ENCODE measurements at places on chromosomes 6 and 20.

- DNase-seq, result no peak
Observed at GRCh38 chr6:93562582-93562981, 143.2 kb upstream of the EPHA7 start.

DNA sequence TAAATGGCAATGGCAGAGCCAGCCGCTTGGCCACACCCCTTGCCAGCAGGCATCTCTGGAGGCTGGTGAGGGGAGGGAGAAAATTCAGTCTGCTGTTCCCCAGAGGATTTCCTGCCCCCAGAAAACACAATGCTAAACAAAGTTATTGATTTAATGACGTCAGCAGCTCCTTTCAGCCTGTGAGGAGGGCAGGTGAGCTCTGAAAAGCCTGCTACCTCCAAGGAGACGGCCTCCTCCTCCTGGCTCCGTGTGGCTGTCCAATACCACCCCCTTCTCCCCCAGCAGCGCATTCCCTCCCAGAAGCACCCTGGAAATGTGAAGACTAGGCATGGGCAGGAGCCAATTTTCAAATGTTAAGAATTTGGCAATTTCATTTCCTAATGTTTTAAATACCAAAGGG, 393.1 kb downstream of the ZFAND3 start:
- no peak for DNase-seq

GRCh38 chr20:290084-290831, at the start of gene C20orf96:
Gene C20orf96, minus strand, starts transcription at chr20:290750. Its CDS starts 140 bp downstream, at chr20:290610.
- DNase-seq, result peak; percentile 60

GRCh38 chr6:83231146-83231545, 38.0 kb downstream of the RWDD2A start:
- no peak for DNase-seq
